ENCODE measurements at places on chromosomes 4 and X. TPM values are rescaled to one million over a fixed set of nuclear protein-coding genes. Genes with fewer than 3 reads are reported as not detected.

The PRAF2 gene
- 12.2 TPM for total RNA-seq

- H3K4me1 ChIP-seq = no peaks in the 10 kb centered on the region
- H3K36me3 ChIP-seq = no peaks in the 10 kb centered on the region
- H3K27me3 ChIP-seq = no peaks in the 10 kb centered on the region
- no peak overlapping the region for H3K4me3 ChIP-seq
- DNase-seq = no peak
These were observed 1038.3 kb upstream of the SLIT2 start for GRCh38 chr4:19213388-19213787.

- H3K4me1 ChIP-seq = no peaks in the 10 kb centered on the region
- no peaks in the 10 kb centered on the region for H3K27me3 ChIP-seq
- H3K36me3 ChIP-seq = no peaks in the 10 kb centered on the region
- H3K4me3 ChIP-seq = no peak overlapping the region
- H3K27ac ChIP-seq = no peak overlapping the region
These were observed 149.7 kb downstream of the RRAGB start for GRCh38 chrX:55867181-55867651.

DNA sequence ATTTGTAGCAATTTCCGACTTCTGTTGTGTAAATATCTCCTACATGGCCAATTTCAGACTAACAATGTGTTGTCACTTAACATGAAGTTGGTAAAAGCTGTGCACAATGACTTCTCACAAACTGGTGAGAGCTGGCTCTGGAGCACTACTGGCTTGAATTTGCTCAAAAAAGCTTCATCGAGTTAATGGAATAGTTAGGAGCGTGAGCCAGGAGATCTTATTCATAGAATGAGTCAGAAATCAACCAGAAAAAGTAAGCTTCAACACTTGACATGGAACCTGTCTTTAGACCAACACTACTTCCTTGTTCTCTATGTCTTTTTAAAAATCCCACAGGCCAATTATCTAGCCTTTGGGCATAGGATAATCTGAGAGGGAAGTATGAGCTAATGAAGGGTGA lies 7.9 kb upstream of the CHRDL1 start:
- no peak overlapping the region for H3K4me3 ChIP-seq
- no peak for DNase-seq
- no peaks in the 10 kb centered on the region for H3K27me3 ChIP-seq
- H3K4me1 ChIP-seq = no peaks in the 10 kb centered on the region

Data from H9 (cell line).